Activated T-cell treated with anti-CD3 and anti-CD28 coated beads, Interleukin-2, amount 50 U/mL, for 48 hours (primary cell): ENCODE measurements at places on chromosomes 4 and X.
A peak's percentile ranks its signal among the peaks of the same experiment; 100 is the strongest.

- DNase-seq = no peak
Measured at GRCh38 chrX:55028040-55028439, 2.7 kb downstream of the ALAS2 start.

DNA sequence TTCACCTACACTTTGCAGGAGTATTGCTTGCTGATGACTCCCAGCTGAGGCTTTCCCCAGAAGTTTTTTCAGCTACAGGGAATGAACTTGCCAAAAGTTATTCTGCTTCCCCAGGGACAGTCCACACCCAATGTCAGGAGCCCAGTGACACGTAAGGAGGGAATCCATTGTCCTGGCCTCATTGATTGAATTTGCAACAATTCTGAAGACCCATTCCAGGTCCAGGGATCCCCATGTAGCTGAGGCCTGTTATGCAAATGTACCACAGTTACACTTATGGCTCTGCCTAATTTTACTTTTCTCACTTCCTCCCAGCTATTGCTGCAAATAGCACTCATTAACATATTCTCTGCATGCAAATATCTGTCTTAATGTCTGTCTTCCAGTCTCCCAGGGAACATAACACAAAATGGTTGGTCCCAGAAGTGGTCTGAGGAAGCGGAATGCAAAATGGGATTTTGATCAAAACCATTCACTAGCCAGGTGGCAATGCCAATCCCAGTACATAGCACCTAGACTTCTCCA, 113.7 kb upstream of the ACTRT1 start:
- no peak for DNase-seq

DNA sequence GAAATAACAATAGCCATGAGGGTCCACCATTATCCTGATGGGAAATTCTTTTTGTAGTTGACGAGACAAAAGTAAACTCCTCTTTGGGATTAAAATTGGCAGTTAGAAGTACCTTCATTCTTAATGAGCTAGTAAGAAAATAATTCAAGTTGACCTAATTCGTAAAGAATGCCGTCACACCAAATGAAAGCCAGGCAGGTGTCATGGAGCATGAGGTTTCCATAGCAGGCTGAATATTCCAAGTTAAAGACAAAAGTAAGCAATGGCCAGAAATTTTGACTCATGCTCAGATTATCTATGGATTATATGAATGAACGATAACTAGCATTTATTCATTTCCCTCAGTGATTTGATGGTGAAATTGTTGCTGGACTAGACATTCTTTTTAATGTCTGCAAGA, 192.2 kb upstream of the FAT1 start:
- DNase-seq = no peak

DNA sequence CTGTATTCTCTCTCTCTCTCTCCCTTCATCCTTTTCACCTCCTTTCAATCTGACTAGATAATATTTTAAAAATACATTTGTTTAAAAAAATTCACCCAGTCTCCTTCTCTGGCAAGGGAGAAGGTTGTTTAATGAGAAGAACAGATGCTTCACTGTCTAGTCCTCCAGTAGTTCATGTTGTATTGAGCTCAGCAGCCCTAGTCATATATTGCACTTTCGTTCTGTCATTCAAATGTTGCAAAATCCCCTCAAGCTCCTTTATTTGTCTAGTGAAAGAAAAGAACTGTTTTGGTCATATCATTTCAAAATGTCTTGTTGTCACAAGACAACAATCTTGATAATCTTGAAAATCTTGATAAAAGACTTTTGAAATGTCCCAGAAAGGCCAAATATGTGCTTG, 248.0 kb downstream of the GALNTL6 start:
- no peak for DNase-seq

DNA sequence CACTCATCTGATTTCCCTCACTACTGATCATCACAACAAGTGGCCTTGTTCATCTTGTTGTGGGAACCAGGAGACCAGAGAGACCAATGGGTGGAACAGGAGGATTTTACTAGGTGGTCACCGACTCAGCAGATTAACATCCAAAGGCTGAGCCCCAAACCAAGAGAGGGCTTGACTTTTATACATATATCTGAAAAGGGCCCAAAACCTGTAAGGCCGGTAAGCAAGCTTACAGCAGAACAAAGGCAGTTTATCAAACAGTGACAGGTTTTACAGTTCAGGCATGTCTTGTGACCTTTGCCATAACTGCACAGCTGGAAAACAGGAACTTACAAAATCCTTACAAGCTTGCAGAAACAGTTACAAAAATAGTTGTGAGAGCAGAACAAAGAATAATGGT, 195.9 kb downstream of the OR13H1 start:
- no peak for DNase-seq

DNA sequence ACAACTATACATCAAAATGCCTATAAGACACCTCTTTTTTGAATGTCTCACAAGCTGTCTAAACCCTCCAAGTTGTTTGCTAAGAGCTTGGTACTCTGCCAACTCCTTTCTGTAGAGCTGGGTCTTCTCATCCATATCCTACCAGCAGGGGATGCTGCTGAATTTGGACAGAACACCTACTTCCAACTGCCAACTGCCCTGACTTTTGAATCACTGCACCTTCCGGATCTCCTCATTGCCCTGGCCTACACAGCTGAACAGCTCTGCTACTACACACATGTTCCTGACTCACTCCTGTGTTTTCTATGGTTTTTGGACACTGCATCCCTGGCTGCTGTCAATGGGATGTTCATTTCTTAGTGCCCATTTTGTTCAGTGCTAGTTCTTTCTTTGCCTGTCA, 18.7 kb downstream of the FAM184B start:
- no peak for DNase-seq

GRCh38 chr4:837772-838171, 11.8 kb upstream of the CPLX1 start:
- no peak for DNase-seq

DNA sequence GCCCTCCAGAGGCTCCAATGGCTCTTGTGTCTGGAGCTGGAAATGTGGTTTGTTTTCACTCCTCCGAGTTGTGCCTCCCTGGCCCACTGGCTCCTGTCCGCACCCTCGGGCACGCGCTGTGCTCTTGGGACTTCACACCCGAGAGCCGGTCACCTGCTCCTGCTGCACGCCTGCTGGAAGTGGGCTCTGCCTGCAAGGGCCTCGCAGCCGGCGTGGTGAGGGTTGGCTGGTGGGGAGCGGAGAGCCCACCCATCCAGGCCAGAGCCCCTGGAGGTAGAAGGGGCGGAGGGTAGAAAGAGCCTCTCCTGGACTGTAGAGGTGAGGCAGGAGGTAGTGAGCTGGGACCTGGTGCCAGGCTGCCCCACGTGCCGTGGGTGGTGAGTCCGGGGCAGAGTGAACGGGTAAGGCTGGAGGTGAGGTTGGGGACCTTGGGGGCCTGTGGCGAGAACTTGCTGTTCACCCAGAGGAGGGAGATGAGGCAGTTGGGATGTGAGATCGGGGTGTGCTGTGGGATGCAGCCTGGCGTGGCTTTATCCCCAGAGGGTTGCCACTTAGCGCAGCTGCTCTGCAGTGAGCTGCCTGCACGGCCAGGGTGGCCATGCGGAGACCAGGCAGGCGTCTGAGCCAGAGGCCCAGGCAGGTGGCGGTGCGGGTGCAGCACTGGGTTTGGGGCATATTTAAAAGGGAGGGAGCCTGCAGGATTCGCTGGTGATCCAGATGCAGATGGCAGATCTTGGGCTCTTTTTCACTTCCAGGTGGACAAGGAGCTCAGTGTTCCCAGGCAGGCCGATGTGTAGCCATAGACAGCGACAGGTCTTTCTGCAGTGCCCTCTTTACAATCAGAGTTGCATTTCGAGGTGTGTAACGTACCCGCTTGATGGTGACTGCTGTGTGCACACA, 48.8 kb downstream of the PCGF3 start:
- no peak for DNase-seq

- no peak for DNase-seq
Measured at GRCh38 chrX:23792861-23793553, 10.0 kb downstream of the SAT1 start.

GRCh38 chr4:54668014-54668611, 10.4 kb downstream of the KIT start:
- no peak for DNase-seq

DNA sequence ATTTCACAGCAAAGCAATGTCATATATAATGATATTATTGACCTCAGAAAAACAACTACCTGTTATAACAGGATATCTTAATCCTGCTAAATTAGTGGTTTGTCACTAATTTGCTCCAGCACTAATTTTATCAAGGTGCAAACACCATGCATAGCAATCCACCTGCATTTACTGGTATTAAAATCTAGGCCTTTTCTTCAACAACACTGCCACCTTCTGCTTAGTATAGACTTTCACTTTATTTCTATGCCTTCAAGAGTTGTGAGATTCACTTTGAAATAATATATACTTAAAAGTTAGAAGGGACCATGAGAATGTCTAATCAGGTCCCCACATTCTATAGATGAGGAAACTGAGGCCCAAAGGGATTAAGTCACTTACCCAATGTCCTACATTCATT, 82.1 kb upstream of the IQCM start:
- DNase-seq = no peak

GRCh38 chr4:61445374-61446063, 245.4 kb downstream of the ADGRL3 start:
- no peak for DNase-seq

DNA sequence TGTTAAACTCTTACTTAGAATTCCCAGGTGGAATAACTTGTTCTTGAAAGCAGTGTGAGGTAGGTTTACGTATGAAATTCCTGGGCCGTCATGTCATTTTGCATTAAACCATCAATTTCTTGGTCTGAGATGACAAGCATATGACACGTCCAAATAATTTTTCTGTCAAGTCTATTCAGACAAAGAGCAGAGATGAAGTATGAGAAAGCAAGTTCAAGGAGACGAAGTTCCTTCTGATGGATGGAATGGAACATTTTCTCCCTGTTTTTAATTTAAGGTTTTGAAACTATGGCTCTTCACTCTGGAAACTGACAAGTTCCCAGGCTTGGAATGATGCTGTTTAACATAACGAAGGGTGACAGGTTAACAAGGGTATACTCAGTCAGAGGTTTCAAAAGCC, 252.8 kb upstream of the SFRP2 start:
- no peak for DNase-seq

- DNase-seq = no peak
Measured at GRCh38 chr4:123631786-123632692, 235.4 kb downstream of the SPRY1 start.

- DNase-seq = no peak
Measured at GRCh38 chr4:77617203-77617602, 11.6 kb downstream of the CXCL13 start.

DNA sequence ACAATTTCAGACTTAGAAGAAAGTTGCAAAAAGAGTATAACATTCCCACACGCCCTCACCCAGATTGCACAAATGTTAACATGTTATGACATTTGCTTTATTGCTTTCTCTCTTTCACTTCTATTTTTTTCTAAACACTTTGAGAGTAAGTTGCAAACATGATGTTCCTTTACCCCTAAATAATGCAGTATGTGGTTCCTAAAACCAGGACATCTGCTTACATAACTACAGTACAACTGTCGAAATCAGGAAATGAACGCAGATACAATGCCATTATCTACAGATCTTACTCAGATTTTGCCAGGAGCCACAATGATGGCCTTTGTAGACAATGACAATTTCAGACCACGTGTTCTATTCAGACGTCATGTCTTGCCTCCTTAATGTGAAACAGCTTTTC, 22.4 kb downstream of the SH3TC1 start:
- no peak for DNase-seq

DNA sequence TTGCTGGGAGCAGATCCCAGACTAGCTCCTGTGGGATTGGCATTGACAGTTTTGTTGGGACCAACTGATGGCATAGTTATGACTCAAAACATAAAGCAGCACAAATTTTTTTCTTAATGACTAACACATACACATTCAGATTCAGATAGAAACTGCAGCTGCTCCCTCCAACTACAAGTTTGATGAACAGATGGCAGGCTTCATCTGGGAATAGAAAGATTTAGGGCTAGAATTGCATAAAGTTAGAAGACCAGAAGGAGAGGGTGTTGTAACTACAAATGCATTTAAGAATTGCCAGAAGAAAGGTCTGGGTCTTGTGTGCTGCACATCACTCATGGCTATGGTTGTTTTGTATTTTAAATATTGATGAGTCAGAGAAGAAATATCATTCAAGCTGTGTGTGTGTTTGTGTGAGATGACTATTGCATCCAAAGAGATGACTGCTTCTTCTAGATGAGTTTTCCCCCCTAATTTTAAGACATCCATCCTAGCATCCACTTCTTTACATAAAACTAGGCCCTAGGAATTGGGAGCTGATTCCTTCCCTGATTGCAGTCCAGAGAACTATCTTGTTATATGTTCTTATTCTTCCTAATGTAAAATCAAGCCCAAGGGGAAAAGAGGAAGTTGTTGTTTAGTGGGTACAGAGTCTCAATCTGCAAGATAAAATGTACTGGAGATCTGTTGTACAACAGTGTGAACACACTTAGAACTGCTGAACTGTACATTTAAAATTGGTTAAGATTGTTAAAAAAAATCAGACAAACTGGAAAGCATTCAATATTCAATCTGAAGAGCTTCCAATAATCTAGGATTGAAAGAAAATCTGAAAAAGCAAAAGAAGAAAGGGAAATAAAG, 175.1 kb downstream of the PARM1 start:
- no peak for DNase-seq

DNA sequence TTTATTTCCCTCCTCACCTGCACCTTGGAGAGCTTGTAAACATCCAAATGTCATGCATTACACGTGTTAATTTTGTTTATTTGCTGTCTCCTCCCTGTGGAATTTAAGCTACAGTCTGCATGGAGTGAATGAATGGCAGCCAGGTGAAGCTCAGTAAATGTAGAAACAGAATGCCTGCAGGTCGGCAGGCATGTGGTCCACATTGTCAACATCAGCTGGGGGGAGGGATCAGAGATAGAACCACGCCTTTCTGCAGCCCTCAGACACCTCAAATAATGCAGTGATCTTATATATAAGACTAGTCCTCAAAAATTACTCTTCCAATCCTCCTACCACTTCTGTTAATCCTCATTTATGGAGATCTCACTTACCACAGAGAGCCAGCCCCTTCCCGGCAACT, 131.2 kb upstream of the KIT start:
- no peak for DNase-seq

GRCh38 chrX:54043541-54044125, 640 bp downstream of the PHF8 start:
- DNase-seq = no peak

GRCh38 chrX:105121186-105121585, 99.3 kb downstream of the TEX13A start:
- DNase-seq = no peak

- DNase-seq = no peak
Measured at GRCh38 chr4:183106839-183107238, 7.8 kb downstream of the WWC2 start.

- peak; percentile 63 for DNase-seq
Measured at GRCh38 chr4:87005690-87006425, 71.0 kb downstream of the AFF1 start.

GRCh38 chr4:38192516-38192915, 232.3 kb downstream of the PTTG2 start:
- DNase-seq = no peak

- no peak for DNase-seq
Measured at GRCh38 chr4:88759039-88759894, 61.6 kb upstream of the NAP1L5 start.

- no peak for DNase-seq
Measured at GRCh38 chrX:24025741-24026403, 1.1 kb downstream of the KLHL15 start.
